Non-pigmented ciliary epithelial cell (primary cell): ENCODE measurements at places on chromosomes 11 and 22.

DNA sequence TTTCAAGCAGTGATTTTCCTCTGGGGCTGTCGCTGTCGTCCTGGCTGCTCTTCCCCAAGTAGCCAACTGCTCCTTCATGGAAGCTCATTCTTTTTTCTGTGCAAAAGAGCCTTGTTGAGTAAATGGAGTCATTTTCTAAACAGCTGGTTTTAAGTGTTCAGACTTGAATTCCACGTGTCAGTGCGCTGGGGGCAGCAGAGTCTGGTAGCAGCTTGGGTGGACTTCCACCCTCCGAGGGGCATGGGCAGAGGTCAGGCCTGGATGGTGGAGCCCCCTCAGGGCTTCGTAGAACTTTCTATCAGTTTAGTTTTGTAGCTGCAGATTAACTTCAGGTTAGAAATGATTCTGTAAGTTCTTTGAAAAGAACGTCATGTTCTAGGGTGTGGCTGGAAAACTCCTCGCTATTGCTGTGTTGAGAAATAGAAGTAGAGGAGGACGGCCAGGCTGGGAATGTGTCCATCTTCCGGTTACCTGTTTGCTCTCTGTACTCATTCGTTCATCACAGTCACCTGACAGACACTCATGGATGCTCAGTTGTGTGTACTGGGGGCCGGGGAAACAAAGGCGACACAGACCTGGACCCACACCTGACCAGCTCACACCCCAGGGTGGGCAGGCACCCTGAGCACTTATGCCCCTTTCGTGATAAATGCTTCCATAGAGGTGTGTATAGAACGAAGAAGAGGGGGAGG, 270.7 kb downstream of the TBC1D22A start:
- no peak for DNase-seq

- no peak for DNase-seq
Observed at GRCh38 chr11:66768818-66769217, 39.8 kb upstream of the SPTBN2 start.

- no peak for DNase-seq
Observed at GRCh38 chr11:61012737-61013215, 41.3 kb downstream of the CD6 start.

DNA sequence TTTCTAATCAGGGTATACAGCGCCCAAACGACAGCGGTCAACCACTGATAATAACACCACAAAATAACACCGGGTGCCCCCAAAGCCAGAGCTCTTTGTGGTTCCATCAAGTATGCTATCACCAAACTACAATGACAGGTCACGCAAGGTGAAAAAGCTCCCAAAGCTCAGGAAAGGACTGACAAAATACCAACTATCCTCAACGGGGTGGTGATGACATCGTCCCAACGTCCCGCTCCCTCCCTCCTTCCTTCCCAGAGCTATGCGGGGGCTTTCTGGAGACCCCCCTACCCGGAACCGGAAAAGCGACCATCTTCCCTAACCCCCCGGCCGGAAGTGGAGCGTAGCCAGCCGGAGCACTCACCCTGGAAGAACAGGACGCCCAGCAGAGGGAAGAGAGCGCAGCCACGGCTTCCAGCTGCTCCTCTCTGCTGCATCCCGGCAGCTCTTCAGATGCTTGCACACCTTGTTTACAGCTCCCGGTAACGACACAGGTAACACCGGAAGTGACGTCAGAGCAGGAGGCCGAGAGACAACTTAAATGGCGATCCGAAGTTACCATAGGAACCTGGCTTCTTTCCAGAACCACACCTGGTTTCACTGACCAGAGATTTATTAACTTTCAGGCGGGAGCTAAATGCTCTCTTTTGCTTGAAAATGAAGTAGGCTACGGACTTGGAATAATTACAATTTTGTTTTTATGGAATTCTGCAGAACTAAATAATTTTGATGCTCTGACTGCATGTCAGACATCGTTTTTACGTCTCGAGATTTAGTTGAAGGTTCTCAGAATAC, at the start of gene MPZL3:
Gene MPZL3 (minus strand): TSS at position 508 of the 795 bp plus-strand sequence. CDS start 71 bp downstream, at position 437.
- DNase-seq, result no peak

- no peak for DNase-seq
Observed at GRCh38 chr22:27490080-27490479, 311.5 kb downstream of the MN1 start.

DNA sequence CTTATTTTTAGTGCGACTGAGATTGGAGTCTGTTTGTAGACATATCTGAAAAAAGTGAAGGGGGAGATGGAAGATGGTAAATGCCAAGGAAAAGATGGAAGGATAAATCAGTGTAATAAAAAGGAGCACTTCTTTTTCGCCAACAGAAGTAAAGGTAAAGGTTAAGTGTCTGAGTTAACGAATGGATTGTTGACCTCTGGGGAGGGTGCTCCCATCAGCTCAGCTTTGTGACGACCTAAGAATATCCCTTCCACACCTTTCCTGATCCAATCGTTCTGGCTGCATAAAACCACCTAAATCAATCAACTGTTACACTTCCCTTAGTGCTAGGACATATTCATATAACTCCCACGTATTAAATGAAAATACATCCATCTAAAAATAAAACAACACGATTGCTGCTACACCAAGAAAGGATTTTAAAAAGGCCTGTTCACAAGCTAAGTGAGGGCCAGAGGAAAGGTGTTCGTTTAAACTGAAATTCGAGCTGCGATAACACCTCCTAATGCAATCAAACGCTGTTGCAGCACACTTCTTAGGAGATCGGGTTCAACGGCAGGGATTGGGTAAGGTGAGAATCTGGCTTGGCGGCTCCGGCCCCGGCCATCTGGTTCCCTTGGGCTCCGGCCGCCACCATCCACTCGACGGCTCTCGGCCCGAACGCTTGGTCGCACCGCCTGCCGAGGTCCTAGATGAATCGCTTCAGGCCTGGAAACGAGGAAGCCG, 658 bp downstream of the C11orf71 start:
- no peak for DNase-seq

- DNase-seq, result no peak
Observed at GRCh38 chr11:8071616-8072581, 9.1 kb upstream of the TUB start.

DNA sequence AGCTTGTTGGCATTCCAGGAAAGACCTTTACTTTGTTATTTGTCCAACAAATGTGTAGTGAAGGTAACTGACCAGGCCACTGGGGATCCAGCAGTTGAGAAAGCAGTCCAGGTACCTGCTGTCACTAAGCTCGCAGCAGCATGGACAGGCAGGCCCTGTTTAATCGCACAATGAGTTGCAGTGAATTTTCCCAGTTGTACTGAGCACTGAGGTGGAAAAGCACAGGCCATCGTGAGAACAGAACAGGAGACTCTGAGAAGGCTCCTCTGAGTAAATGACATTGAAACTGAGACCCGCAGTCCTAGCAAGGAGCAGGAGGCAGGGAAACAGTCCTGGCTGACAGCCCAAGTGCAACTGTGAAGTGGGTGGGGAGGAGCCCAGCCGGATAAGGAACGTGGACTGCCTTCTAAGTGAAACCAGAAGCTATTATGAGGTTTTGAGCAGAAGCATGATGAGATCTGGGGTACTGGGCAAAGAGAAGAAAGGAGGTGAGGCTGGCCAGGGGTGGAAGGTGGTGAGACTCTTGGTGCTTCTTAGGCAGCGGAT, 39.8 kb upstream of the CDON start:
- no peak for DNase-seq

GRCh38 chr11:9838961-9839360, 175.1 kb downstream of the SWAP70 start:
- no peak for DNase-seq

GRCh38 chr11:33043221-33043830, 4.0 kb downstream of the TCP11L1 start:
- no peak for DNase-seq

- no peak for DNase-seq
Observed at GRCh38 chr22:37060801-37061610, 9.5 kb downstream of the KCTD17 start.

- no peak for DNase-seq
Observed at GRCh38 chr11:8792710-8793109, 110.1 kb downstream of the RPL27A start.
